ENCODE measurements at places on chromosomes 2 and 18.

- no peak for DNase-seq
These were observed 147.0 kb downstream of the ANTXR1 start for GRCh38 chr2:69159986-69160385.

DNA sequence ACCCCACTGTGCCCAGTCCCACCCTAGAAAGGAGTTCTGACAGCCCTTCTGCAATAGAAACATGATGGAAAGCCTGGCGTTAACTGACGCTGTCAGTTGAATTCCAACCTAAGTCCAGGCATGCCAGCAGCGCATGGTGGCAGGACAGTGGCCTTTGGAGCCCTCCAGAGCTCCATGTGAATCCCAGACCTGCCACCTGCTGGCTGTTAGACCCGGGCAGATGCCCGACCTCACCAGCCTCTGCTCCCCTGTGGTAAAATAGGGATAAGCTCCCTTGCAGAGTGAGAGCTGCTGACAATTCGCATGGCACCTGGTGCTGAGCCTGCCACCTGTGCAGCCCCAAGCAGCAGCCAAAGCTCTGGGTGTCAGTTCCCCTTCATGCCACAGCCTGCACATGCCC is 138.6 kb downstream of the LOXHD1 start:
- DNase-seq = no peak

DNA sequence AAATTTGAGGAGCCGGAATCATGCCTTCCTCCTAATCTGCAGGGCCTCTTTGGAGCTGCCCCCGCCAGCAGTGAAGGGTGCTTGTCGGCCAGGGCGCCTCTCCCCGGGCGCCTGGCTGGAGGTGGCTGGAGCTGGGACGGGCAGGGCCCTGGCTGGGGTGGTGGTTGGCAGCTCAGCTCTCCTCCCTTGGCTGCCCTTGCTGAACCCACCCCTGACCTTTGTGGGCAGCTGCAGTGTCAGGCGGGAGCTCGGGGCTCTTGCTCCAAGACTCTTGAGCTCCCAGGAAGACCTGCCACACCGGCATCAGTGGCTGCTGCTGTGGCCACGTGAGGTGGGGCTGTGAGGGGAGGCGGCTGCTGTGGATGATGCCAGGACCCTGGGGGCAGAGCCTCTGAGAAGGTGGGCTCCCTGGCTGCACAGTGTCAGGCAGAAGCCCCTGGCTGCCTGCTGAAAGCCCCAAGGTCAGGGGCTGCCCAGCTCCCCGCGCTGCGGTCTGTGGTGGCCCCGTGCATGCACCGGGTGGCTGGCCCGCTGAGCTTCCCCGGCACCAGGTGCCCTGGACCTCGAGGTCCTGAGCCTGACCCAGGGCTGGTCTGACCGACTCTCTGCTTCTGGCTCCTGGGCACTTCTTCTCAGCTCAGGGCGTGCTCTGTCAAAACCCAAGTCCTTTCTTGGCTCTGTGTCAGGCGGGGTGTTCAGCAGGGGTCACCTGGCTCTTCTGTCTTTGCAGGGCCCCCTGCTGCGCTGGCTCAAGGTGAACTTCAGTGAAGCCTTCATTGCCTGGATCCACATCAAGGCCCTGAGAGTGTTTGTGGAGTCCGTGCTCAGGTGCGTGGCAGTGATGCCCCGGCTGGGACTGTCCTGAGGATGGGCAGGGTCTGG is 34.5 kb downstream of the PDIA6 start:
- DNase-seq = no peak

GRCh38 chr2:37125416-37125815 is 31.4 kb downstream of the EIF2AK2 start:
- DNase-seq = no peak

- peak; percentile 45 for DNase-seq
These were observed 93.5 kb upstream of the MAPRE2 start for GRCh38 chr18:34947711-34948125.

- no peak for DNase-seq
These were observed 395.5 kb upstream of the HNRNPA3 start for GRCh38 chr2:176817061-176817565.

DNA sequence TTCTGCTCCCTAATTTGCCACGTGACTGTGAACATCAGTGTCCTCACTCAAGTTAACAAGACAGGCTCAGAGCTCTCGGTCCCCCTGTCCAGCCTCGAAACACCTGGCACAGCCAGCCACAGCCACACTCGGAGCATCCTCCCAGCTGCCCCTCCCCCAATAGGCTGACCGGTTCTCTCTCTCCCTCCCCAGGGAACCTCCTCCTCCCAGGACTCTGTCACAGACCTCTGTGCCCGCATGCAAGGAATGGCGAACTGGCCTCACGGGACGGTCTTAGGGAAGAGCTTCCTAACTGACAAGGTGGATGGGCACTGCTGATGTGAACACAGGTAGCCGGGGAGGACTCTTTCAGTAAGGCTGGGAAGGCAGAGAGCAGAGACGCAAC is 18.8 kb downstream of the CYP26B1 start:
- DNase-seq = no peak

DNA sequence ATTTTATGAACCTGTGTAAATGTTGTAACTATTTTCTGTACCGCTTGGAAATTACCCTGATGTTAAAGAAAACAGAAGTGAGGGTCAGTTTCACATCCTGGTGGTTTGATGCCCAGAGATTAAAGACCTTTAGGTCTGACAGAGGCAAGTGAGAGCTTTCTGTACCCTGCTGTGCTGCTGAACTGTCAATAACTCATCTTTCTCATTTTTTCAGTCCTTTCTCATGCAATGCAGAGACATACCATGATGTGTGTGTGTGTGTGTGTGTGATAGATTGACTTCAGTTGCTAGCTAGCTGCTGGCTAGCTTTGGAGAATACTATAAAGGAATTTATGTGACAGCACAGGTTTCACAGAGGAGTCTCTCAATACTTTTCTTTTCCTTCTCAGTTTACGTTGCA is 2025.6 kb upstream of the LRRTM1 start:
- no peak for DNase-seq

DNA sequence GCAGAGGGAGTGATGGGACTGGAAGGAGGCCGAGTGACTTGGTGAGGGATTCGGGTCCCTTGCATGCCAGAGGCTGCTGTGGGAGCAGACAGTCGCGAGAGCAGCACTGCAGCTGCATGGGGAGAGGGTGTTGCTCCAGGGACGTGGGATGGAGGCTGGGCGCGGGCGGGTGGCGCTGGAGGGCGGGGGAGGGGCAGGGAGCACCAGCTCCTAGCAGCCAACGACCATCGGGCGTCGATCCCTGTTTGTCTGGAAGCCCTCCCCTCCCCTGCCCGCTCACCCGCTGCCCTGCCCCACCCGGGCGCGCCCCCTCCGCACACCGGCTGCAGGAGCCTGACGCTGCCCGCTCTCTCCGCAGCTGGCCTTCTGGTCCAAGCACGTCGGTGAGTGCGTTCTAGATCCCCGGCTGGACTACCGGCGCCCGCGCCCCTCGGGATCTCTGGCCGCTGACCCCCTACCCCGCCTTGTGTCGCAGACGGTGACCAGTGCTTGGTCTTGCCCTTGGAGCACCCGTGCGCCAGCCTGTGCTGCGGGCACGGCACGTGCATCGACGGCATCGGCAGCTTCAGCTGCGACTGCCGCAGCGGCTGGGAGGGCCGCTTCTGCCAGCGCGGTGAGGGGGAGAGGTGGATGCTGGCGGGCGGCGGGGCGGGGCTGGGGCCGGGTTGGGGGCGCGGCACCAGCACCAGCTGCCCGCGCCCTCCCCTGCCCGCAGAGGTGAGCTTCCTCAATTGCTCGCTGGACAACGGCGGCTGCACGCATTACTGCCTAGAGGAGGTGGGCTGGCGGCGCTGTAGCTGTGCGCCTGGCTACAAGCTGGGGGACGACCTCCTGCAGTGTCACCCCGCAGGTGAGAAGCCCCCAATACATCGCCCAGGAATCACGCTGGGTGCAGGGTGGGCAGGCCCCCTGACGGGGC is 4.6 kb downstream of the PROC start:
- DNase-seq = no peak

GRCh38 chr2:85452237-85452636 is 33.7 kb downstream of the SH2D6 start:
- no peak for DNase-seq

GRCh38 chr2:235263205-235264120 is 230.4 kb upstream of the AGAP1 start:
- DNase-seq = peak; percentile 95

- DNase-seq = no peak
These were observed 1499.0 kb upstream of the TMEFF2 start for GRCh38 chr2:193693758-193694157.

- DNase-seq = no peak
These were observed 493.7 kb upstream of the TNP1 start for GRCh38 chr2:217353591-217353990.

DNA sequence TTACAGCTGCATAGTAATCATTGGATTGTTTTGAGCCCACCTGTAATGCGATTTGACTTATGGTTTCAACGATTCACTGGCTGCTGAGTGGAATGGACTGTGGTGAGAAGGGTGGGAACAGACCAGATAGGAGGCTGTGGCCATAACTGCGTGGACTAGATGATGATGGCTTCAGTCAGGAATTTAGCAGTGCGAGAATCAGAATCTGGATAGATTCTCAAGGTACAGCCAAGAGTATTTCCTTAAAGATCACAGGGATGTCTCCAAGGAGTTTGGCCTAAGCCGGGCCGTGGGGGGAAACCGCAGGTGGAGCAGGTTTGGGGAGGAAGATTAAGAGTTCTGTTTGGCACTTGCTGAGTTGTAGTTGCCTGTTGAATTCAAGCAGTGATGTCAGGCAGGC is 44.0 kb upstream of the CHMP1B start:
- DNase-seq = no peak

DNA sequence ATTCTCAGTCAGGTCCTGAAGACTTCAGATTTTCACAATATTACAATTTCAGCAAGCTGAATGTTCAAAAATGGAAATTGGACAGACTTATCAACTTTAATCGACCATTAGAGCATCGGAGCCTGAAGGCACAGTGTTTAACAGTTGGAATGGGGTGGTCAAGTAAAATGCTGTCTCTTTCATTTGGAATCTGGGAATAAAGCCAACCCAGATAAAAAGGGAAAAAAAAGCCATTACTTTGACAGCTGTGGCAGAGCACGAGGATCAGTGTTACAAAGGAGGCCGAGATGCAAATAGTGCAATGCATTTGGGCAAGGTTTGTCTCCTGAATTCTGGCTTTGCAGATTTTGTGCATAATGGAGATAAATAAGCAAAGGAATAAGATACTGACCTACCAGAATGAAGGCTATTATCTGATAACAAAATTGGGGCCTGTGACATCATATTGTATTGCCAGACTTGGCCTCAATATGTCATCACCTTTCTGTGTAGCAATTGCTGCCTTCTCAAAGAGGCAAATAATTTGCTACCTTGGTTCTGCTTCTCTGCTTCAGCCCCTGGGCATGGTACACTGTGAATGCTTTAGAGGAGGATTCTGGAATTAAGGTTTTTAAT is 277.5 kb upstream of the KLHL29 start:
- no peak for DNase-seq

GRCh38 chr2:236054125-236054524 is 114.1 kb downstream of the GBX2 start:
- no peak for DNase-seq

Measured in NCI-H460 (cell line).